Lower leg skin (tissue), 4 donors: ENCODE measurements at places on chromosomes 1 and 21.

DNA sequence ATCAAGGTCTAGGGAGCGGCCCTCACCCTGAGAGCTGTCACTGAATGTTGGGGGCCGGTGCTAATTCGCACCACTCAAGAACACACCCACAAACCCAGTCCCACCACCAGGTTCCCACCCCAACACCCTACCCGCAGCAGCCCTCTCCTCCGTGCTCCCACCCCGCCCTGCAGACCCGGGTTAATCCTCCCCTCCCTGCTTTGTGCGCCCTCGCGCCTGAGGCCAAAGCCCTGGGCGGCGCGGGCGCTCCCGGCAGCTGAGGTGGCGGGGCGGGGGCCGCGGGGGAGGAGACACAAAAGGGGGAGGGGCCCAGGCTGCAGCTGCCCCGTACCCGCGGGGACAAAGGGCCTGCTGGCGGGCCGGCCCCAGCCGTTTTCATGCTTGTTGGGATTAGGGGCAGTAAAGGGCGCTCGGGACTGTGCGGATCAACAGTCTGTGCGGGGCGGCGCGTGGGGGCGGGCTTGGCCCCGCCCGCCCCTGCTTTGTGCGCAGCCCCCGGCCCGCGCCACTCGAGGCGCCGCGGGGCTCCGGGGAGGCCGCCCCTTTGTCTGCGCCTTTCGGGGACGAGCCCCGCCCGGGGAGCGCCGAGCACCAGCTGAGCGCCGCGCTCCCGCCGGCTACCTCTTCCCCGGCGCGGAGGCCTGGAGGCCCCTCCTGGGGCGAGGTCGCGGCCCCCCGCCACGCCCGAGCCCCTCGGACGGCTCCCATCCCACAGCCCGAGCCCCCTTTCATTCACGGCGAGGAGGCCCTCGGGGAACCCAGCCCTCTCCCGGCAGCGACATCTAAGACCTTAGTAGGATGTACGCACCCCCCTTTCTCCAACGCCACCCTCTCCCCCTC is 10.9 kb downstream of the C1orf216 start:
- no peak for DNase-seq

GRCh38 chr1:110916669-110917306 is 43.8 kb downstream of the CD53 start:
- DNase-seq = no peak

DNA sequence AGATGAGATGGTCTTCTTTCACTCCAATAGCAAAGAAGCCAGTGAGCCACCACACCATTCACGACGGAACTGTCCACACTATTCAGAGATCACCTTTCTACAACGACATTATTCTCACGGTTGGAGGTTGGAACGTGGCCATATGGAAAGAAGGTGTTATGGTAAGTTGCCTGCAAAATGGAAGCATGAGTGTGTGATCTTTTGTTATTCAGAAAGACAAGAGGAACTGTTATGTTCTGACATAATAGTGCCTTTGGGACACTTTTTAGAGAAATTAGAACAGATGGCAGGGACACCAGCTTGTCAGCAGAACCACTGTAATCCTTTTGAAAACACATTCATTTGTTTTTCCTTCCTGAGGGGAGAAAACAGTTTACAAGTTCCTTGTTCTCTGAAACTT is 75.8 kb upstream of the MCOLN3 start:
- no peak for DNase-seq

DNA sequence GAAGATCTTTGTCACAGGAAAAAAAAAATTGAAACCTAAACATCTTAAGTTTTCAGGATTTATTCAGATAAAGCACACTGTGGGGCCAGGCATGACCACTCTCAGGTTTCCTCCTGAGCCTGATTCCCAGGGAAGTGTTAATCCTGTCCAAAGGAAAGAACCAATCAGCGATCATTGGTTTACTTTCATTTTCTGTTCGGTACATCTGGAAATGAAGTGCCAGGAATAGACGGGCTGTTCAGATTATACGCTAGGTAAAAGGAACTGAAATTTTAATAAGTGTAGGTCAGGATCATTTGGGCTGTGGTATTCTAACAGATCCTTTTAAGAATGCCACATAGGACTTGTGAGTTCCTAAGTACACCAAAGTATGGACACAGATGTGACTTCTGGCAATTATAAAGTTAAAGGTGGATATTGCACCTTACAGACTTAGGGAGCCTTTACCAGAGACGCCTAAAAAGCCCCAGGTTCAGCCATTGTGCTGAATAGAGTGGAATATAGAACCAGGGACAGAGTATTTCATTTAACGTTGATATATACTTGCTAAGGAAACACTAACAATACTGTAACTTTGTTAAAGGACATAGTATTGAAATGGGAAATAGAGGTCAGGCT is 9.3 kb upstream of the CACYBP start:
- no peak for DNase-seq

DNA sequence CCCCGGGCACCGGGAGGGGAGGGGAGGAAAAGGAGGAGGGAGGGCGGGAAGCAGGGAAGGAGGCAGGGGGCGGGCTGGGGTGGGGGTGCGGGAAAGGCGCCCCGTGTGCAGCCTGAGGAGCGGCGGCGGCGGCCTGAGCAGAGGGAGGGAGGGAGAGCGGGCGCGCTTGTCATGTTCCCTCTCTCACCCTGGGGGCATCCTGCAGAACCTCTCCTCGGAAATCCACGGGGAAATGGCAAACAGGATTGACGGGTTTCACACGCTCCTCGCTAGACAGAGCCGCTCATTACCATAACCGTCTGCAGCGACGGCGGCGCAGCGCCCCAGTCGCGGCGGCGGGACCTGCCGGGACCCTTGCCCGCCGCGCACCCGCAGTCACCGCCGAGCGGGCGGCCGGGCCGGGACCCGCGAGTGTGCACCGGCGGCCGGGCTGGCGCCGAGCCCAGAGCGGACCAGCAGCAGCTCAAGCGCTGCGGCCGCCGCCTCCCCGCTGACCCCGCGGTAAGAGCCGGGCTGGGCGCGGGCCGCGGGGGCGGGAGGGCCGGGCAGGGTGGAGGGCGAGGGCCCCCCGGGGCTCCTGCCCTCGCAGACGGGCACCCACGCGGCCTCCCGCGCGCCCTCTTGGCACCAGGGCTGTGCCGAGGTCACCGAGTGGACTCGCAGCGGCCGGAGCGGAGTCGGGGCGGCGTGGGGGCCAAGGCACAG is at the start of gene SERTAD4:
SERTAD4 (plus strand) TSS at position 286 of the 705 bp plus-strand sequence. CDS start 5,165 bp downstream, outside the sequence.
- DNase-seq = peak; percentile 63

- DNase-seq = no peak
These were observed 1.0 kb upstream of the MFN2 start for GRCh38 chr1:11979028-11979850.

GRCh38 chr21:45545691-45546531 is 3.7 kb upstream of the SLC19A1 start:
- no peak for DNase-seq

GRCh38 chr1:221118176-221118937 is 239.1 kb downstream of the HLX start:
- no peak for DNase-seq

DNA sequence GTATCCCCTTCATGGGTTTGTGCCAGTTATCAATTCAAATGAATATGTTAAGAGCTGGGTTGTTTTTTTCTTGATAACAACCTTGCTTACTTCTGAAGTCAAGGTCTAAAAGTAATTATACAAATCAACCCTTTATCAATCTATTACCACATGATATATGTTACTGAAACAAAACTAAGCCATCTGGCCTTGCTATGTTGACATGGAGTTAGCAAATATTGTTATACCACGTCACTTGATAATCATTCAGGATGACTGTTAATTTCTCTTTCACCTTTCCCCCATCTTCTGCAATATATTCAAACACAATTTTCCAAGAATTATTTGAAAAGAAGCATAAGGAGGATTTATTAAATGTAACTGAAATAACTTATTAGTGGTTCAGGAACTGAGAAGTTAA is 72.6 kb downstream of the DTL start:
- no peak for DNase-seq

DNA sequence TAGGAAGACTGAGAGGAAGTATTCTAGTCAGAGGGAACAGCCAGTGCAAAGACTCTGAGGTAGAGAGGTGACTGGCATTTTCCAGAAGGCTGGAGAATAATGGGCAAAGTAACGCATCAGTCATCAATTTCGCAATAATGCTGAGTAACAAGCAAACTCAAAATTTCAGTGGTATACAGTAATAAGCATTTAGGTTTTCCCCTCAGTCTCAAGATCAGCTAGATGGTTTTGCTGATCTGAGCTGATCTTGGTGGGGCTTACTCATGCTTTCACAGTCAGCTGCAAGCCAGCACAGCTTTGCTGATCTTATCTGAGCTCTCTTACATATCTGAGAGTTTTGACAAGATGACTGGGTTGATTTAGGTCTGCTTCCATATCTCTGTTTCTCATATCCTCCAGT is 108.7 kb downstream of the TSEN15 start:
- DNase-seq = no peak

GRCh38 chr1:218837051-218837450 is 336.6 kb upstream of the LYPLAL1 start:
- DNase-seq = no peak

DNA sequence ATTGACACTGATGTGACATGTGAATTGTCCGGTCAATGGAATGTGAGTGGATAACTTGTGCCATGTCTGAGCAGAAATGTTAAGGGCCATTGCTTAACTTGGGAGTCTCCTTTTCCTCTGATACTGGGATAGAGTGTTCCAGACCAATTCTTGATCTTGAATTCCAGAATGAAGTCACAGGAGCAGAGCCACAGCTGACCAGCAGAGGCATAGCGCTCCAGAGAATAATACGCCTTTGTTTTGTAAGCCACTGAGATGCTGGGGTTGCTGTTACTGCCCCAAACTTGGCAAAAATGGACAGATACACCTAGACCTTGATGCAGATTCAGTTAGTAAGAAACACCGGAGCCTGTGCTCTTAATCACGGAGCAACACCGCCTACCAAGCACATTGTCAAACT is 6.3 kb downstream of the KCNJ6 start:
- no peak for DNase-seq

- DNase-seq = no peak
These were observed 87.2 kb downstream of the HHAT start for GRCh38 chr1:210415846-210416448.

DNA sequence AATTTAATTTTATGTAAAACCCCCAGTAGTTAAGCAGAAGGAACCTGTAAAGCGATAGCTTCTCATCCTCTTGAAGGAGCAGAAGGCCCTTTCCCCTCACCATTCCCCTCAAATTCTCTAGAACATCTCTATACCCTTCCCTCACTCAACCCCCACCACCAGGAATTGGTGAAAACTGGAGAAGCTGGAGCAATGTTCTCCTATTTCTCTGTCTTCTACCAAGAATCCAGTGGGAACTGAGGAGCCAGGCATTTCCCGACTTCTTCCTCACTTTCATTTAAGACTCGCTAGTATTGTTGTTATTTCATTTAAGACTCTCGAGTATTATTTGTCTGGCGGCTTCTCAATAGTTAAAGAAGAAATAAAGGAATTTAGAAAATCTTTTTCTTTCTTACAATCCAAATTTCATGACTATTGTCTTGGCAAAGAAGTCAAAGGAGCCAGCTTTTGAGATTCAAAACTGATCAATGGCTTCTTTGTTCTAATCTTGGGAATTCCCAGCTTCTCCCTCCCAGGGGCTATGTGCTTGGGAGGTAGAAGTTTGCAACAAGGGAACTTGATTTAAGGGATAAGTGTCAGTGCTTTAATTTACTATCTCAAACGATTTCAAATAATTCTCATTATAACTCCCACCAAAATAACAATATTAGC is 253.3 kb upstream of the ADGRL2 start:
- no peak for DNase-seq

- no peak for DNase-seq
These were observed 34.8 kb downstream of the CLCA1 start for GRCh38 chr1:86503406-86504136.

GRCh38 chr21:32917362-32918135 is 108.2 kb upstream of the OLIG2 start:
- DNase-seq = no peak

GRCh38 chr1:213397638-213398037 is 346.6 kb downstream of the RPS6KC1 start:
- no peak for DNase-seq

DNA sequence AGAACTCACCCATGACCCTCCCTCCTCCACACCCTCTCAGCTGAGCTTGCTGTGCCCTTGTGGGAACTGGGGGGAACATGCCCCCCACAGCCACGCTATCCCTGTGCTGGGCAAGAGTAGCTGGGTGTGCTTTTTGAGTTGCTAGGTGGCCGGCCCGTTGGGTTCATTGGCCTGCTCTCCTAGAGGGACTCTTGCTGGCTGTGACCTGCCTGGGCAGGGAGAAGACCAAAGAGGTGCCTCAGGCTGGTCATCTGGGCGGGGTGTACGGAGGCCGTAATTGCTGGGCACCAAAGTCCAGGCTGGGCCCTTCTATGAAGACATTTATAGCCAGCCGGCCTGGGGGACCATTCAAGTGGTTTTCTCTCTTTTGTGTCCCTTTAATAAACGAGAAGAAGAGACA is 138.3 kb upstream of the ZBTB40 start:
- DNase-seq = peak; percentile 74

GRCh38 chr1:115908565-115909274 is 67.6 kb upstream of the SLC22A15 start:
- DNase-seq = no peak

- DNase-seq = no peak
These were observed 16.9 kb downstream of the ATG4C start for GRCh38 chr1:62800825-62801306.

GRCh38 chr1:169879034-169879840 is 14.5 kb downstream of the SCYL3 start:
- no peak for DNase-seq

DNA sequence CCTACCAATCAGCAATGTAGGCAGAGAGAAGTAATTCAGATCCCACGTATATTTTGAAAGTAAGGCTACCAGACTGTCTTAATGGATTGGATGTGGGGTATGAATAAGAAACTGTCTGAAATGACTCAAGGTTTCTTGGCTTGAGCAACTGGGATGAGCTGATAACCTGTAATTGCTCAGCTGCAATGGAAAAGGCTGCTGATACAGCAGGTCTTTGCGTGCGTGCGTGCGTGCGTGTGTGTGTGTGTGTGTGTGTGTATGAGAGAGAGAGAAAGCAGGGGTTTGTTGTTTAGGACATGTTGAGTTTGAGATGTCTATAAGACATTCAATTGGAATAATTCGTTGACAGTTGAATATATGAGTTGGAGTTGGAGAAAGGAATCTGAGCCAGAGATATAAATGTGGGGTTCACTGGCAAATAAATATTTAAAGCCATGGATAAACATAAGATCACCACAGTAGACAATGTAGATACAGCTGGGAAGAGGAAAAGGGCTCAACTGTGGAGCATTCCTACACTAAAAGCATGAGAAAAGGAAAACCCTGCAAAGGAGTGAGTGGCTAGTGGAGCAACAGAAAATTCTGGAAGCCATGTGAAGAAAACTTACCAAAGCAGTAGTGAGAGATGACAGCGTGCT is 72.9 kb downstream of the UCHL5 start:
- DNase-seq = no peak

- no peak for DNase-seq
These were observed 93.4 kb upstream of the CASZ1 start for GRCh38 chr1:10889650-10890353.
